ENCODE measurements at places on chromosomes 7 and 10.

- no peak for DNase-seq
These were observed 69.3 kb downstream of the ADRA2A start for GRCh38 chr10:111146025-111146640.

- DNase-seq, result no peak
These were observed 11.5 kb upstream of the TAS2R39 start for GRCh38 chr7:143171697-143172096.

DNA sequence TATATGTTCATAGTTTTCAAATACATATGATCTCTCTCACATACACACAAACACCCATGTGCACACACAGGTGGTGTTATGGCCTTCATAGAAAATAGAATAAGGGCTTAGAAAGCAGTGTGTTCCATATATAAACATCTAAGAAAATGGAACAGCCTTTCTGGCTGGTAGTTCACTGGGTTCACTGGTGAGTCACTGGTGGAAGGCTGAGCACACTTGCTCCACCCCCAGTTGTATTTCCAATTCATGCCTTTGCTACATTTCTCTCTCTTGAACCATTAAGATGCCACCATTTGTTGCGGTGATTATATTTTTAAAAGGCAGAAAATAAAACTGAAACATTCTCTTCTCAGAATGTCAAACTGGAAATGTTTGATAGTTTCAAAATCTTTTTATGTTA, 252.1 kb downstream of the GLI3 start:
- DNase-seq, result no peak

- DNase-seq, result no peak
These were observed 90.7 kb upstream of the TMEM168 start for GRCh38 chr7:112880818-112881418.

Measured in CD4-positive, alpha-beta T cell treated with Interleukin-17A for 4 hours (primary cell).